ENCODE measurements at places on chromosomes 4 and X.

DNA sequence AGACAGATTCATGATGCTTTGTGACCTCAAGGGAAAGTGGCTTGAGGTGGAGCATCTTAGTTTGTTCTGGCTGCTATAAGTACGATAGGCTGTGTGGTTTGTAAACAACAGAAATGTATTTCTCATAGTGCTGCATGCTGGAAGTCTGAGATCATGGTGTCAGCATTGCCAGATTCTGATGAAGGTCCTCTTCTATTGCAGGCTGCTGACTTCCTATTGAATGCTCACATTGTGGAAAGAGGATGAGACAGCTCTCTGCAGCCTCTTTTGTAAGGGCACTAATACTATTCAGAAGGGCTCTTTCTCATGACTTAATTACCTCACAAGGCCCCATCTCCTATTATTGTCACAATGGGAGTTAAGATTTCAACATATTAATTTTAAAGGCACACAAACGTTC, 1674.0 kb upstream of the PCDH7 start:
- no peak for DNase-seq

DNA sequence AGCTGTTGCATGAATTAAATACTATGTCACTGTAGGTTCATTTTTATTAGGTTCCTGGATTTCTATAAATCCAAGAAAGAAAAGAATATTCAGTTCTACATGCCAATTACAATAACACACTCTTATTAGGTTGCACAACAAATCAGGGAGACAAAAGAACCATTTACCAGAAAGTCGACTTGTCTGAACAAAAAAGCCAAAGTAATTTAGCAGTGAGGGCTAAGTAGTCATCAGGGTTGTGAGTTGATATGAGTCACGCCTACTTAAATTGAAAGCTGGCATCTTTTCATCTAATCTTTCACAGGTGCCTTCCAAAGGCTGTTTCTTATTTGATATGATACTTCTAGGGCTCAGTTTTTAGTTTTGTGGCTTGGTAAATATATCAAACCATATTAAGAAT, 25.4 kb upstream of the GNRHR start:
- no peak for DNase-seq

GRCh38 chr4:149956678-149957077, 121.6 kb upstream of the DCLK2 start:
- no peak for DNase-seq

DNA sequence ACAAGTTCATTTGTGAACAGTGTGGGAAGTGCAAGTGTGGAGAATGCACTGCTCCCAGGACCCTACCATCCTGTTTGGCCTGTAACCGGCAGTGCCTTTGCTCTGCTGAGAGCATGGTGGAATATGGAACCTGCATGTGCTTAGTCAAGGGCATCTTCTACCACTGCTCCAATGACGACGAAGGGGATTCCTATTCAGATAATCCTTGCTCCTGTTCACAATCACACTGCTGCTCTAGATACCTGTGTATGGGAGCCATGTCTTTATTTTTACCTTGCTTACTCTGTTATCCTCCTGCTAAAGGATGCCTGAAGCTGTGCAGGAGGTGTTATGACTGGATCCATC, 5.5 kb downstream of the SPRY1 start:
- no peak for DNase-seq

- no peak for DNase-seq
Observed at GRCh38 chr4:27711041-27711440, 850.4 kb downstream of the STIM2 start.

DNA sequence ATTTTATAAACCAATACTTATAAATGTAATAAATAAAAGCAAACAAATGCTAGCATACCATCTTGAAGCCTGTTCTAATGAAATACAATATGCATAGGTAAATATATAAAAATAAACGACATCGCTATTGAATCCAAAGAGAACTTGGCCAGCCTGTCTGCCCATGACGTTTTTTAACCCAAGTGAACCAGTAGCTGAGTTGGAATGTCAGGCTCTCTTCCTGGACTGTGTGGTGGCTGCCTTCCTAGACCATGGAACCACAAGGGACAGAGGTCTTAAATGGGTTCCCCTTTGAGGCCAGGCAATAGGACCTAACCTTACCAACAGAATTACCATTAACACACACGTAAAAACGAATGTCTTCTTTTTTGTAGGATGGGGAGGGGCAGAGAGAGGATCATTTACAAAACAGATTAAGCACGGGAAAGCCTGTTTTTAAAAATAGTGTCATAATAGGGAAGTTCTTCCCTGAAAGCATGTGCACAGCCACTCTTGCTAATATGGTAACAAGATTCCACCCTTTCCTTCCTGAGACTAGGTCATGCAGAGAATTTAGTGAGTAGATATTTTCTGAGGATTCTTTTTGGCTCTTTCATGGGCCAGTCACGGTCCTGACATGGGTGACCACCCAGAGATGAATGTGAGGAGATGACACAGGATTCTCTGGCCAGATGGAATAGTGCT, 69.4 kb upstream of the ACSL1 start:
- DNase-seq: no peak

DNA sequence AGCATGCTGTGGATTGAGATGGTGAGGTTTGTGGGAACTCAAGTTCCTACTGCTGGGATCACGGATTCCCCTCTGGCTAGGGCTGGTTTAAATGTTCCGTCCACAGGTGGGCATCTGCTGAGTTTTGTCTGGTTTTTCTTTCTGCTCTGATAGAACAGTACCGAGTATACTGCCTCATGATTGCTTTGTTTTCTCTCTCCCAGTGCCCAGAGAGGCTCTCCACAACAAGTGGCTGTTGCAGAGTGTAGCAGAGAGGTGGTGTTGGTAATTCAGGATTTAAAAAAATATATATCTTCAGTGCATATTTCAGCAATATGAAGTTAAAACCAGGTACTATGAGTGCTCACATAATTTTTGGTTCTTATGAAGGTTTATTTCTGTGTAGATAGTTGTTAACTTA, 213.7 kb downstream of the TEX13C start:
- no peak for DNase-seq

DNA sequence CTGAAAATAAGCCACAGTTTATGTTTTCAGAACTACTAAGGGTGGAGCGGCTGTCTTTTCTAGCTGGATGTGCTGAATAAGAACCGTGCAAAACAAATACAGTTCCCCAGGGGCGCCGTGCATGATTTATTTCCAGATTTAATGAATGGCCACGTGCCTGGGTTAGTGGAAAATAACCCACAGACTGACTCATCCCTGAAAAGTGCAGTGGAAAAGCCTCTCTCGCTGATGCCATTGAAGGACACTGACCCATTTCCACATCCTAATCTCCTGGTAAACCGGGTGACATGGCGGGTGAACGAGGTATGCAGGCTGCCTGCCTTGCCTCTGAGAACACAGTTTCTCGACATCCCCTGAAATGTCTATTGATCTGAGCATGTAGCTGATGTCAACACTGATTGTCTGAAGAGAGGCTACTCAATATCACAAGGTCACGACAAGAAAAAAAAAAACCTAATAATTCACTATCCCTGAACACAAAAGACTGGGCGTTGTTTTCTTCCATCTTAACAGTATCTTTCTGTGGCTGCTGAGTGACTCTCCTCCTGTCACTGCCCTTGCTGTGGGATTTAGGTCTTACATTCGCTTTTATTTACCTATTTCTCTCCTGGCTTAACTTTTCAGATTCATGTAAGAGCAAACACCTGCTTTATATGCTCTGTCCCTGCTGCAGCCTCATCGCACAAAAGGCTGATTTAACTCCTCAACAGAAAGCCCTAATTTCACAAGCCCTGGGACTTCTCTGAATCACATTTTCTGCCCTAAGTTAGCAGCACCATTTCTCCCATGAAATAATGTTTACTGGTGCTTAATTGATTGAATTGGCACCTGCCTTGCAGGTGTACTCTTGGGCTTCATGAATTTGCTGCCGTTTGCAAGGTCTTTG, 76.9 kb upstream of the SCOC start:
- no peak for DNase-seq

DNA sequence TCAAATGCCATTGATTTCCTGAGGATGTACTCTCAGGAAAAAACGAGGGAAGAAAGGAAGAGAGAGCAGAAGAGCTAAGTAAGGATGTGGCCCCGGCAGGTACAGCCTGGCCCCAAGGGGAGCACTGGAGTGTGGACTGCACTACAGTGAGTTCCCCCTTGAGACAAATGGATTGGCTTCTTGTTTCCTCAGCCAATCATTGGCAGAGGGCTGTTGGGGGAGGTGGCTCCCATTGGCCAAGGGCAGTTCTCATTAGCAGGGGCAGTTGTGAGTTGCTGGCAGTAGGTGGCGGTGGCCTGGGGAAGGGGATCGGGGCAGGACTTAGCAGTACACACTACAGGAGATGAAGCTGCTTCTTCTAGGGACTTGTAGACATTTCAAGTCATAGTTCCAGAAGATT, 24.1 kb upstream of the OCIAD2 start:
- no peak for DNase-seq
